ENCODE measurements at places on chromosomes 11 and 22.
A peak's percentile ranks its signal among the peaks of the same experiment; 100 is the strongest.

- DNase-seq = no peak
Measured at GRCh38 chr11:59802639-59803176, 7.9 kb downstream of the MRPL16 start.

GRCh38 chr11:124970925-124971324, 16.9 kb downstream of the CCDC15 start:
- no peak for DNase-seq

GRCh38 chr11:62433904-62434276, 15.1 kb downstream of the SCGB1A1 start:
- DNase-seq = no peak

DNA sequence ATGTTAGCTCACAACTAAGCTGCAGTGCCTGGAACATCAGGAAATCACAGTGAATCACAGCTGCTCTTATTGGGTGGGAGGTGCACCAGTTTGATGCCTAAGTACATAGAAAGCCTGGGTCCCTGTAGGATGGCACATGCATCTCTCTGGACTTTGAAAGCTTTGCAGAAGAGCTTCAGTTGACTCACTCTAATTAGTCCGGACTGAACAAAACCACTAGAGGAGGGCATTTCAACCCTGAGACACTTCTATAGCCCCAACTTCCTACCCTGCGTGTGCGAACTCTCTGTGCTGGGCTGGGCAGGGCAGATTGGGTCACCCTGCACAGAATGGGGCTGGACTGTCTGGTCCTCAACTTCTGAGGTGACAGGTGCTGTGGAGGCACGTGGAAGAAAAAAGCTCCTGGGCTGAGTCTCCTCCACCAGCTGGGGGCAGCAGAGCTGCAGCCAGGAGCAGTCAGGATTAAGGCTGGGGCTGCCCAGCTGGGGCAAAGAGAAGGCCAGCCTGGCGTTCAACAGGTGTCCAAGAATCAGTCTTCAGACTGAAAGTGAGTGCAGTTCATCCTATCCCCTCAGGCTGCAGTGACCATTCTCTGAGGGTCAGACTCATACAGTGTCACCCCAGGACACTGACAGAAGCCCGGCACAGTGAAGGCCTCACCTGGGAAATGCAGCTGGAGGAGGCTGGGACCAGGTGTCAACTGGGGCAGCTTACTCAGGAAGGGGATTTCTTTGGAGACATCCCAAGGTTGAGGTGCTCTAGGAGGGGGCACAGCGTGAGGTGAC, 22.1 kb downstream of the GGTLC2 start:
- DNase-seq = peak; percentile 49

DNA sequence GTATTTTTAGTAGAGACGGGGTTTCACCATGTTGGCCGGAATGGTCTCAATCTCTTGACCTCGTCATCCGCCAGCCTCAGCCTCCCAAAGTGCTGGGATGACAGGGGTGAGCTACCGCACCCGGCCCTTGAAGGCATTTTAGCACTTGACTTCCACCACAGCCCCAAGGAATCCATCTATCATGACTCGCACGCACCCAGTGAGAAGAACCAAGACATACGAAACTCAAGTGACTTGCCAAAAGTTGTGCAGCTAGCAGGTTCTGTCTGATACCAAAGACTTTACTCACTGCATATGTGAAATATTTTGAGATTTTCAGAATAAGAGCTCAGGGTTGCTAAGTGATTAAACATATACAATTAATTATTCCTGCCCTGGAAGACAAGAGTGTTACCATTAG, 21.0 kb downstream of the FLI1 start:
- DNase-seq = no peak

GRCh38 chr11:111569476-111569875, 29.0 kb downstream of the LAYN start:
- DNase-seq = no peak

GRCh38 chr11:69122630-69123431, 32.9 kb upstream of the SMIM38 start:
- DNase-seq = peak; percentile 61

GRCh38 chr11:66749091-66749490, 20.1 kb upstream of the SPTBN2 start:
- DNase-seq = no peak

DNA sequence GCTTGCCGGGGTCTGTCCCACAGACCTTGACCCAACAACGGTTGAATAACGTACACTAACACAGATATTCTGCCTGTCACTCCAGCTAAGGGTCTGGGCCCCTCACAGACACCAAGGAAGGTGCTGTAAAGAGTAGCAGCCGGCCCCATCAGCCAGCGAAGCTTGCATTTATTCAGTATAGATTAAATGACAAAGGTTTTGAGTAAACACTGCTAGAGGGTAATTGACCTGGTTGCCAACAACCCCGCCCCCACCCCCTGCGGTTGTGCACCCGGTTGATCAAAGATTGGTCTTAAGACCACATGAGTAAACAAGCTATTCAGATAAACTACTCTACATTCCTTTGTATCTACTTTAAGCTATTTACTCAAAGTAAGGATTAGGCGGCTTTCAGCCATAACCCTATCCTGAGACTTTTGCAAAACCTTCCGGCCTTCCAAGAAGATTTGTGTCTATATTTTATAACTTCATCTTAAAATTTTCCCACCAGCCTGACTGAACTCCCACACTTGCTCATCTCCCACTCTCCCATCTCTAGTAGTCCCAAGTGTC, 4.8 kb upstream of the CKAP5 start:
- DNase-seq = no peak

- no peak for DNase-seq
Measured at GRCh38 chr11:112470355-112470754, 209.7 kb upstream of the PLET1 start.

- no peak for DNase-seq
Measured at GRCh38 chr22:31142285-31142684, 2.0 kb upstream of the PLA2G3 start.

DNA sequence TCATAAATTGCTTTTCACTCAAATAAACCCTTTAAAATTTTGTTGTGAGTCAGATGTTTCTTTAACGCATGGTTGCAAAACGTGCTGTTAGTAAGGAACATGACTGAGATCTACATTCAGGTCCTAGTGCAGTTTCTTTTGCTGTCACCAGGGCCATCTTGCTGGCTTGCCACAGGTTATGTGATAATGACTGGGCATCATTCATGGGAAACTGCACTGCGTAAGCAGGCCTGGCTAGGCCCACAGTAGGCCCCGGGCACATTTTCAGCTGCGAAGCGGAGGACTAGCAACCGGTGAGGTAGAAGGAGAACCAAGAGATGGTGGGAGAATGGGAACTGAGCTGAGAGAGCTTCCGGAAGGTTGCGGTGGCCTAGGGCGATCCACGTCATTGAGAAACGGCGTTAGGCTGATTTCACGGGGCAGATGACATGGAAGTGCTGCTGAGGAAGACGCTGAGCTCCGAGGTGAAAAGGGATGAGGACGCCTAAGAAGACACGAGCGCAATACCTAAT, 3.2 kb upstream of the KLHDC7B start:
- DNase-seq = no peak

DNA sequence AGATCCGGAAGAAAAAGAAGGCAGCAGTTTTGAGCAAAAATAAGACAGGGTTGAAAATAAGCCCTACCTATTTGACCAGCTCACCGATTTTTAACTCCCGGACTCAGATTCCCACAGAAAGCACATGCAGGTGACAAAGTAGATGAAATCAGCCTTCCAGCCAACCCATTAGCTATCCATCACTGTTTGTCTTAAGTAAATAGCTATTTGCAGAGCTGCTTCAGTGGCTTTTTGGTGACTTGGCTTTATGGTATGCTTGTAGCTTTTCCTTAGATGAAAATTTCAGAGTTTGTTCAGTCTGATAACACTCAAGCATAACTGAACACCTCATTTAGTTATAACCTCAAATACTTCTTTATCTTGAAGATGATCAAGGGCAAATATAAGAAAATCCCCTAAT, 192.6 kb downstream of the HIPK3 start:
- DNase-seq = no peak

- DNase-seq = no peak
Measured at GRCh38 chr11:9180784-9181183, 84.4 kb downstream of the DENND5A start.

GRCh38 chr11:121766166-121766565, 313.4 kb upstream of the SORL1-AS1 start:
- DNase-seq = no peak

GRCh38 chr22:40668611-40669411, 10.5 kb upstream of the MCHR1 start:
- DNase-seq = no peak

GRCh38 chr22:29325785-29326315, 10.4 kb upstream of the RASL10A start:
- DNase-seq = no peak

GRCh38 chr11:121347813-121348212, 55.2 kb downstream of the SC5D start:
- DNase-seq = no peak

- DNase-seq = no peak
Measured at GRCh38 chr11:32071811-32072210, 19.1 kb upstream of the RCN1 start.

DNA sequence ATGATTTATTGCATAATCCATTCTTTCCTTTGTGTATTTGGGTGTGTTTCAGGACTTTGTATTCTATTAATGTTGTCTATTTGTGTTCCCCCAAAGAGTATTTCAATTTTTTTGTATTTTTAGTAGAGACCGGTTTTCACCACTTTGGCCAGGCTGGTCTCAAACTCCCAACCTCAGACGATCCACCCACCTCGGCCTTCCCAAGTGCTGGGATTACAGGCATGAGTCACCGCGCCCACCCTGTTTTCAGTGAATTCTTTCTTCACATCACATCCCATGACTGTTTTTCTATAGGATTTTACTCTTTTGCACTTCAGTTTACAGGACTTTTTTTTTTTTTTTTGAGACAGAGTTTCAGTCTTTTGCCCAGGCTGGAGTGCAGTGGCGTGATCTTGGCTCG, 46.3 kb downstream of the RBX1 start:
- DNase-seq = no peak

DNA sequence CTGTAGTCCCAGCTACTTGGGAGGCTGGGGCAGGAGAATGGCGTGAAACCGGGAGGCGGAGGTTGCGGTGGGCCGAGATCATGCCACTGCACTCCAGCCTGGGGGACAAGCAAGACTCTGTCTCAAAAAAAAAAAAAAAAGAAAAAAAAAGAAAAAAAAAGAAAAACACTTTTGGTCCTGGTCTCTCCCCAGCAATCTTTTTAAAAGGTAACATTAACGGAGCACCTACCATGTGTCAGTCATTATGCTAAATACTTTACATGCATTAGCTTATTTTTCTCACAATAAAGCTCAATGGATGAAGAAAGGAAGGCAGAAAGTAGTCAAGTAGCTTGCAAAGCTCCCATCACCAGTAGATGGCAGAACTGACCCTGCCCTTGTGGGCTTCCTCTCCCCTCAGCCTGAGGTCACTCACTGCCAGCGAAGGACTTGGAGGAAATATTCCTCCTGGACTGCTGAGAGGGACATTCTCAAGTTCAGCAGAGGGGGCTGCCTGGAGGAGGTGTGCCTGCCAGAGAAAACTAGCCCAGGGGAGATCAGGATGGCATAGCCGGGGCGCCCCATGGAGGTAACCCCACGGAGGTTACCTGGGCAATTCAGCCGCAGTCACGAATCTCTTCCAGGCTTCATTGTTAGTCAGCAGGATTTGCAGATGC, 15.5 kb downstream of the APOL3 start:
- DNase-seq = peak; percentile 59

GRCh38 chr11:31922450-31922849, 111.3 kb upstream of the PAX6 start:
- no peak for DNase-seq

GRCh38 chr11:74932797-74933196, 16.1 kb downstream of the XRRA1 start:
- no peak for DNase-seq

DNA sequence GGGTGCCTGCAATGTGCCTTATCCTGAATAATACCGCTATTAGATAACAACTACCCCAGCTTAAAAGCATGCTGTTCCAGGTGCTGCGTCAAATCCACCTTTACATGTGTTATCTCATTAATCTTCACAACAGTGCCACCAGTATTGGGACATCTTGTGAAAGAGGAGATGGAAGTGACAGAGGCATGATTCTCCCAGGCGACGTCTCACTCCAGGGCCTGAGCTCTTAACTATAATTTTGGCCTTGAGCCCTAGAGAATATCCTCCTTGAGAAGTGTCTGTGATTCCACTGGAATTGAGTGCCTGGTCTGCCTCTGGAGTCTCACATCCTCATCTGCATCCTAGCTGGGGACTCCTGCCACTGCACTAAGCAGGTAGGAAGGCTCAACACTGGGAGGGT, 43.8 kb downstream of the RPL27A start:
- no peak for DNase-seq

GRCh38 chr11:2531277-2531986, 86.6 kb downstream of the KCNQ1 start:
- DNase-seq = peak; percentile 94

DNA sequence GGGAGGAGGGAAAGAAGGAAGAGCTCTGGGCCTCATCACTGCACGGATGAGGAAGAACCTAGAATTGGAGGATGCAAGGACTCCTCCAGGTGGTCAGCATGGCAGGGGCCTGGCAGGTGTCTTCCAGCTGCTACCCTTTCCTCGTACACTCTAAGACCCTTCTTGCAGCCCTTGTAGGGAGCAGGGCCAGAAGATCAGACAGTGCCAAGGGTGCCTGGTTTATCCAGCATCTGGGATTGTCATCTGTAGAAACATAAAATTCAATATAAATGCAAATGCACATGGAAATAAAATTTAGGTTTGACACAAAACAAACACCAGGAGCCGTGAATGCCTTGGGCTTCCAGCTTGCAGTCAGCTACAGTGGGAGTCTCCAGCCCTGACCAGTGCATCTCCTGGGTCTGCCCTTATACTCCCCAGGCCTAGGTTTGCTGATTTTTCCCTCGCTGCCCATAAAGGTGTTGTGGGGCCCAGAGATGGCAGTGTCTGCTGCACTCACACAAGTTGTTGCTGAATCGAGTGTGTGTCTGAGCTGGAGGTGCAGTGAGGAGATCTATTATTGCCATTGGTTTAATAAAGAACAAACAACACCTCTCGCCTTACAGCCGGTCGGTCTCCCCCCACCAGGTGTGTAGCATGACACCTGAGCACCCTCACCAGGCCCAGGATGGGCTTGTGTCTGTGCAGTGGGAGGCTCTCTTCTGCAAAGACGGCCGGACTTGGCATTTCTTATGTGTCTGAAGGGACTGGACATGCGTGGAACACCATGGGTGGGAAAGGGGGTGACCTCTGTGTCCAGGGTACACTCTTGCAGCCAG, 87.1 kb downstream of the BCR start:
- DNase-seq = no peak

- no peak for DNase-seq
Measured at GRCh38 chr22:38311323-38311620, 6.0 kb downstream of the CSNK1E start.

DNA sequence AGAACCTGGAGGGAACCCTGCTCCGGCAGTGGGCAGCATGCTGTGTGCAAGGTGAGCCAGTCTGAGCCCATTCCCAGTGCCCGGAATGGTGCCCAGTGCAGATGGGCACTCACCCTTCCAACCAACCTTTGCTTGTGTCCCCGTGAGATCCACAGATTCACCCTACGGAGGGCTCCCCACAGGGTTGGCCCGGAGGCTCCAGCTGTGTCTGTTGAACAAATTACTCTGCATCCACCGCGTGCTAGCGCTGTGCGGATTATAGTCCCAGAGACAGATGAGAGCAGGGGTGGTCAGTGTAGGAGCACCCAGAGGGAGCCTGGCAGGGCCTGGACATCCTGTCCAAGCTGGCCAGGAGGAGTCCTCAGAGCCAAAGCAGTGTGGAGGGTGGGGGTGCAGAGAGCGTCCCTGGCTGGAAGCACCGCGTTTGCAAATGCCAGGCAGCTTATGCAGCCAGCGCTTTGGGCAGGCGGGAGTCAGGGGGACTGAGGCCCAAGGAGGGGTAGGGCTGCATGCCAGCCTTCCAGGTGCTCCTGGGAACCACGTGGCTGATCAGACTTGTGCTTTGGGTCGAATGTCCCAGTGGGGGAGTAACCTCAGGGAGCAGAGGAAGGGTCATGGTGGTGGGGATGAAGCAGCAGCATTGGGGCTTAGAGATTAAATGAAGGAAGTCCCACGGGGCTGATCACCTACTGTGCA, 80.5 kb downstream of the KCNQ1 start:
- peak; percentile 4 for DNase-seq

All from nephron progenitor cell (in vitro differentiated cells).